ENCODE measurements at places on chromosomes 16 and 17. TPM values are rescaled to one million over a fixed set of nuclear protein-coding genes. Genes with fewer than 3 reads are reported as not detected.

Gene HCRT
- polyA plus RNA-seq: not detected

Gene COIL
- 10.5 TPM for polyA plus RNA-seq

DNA sequence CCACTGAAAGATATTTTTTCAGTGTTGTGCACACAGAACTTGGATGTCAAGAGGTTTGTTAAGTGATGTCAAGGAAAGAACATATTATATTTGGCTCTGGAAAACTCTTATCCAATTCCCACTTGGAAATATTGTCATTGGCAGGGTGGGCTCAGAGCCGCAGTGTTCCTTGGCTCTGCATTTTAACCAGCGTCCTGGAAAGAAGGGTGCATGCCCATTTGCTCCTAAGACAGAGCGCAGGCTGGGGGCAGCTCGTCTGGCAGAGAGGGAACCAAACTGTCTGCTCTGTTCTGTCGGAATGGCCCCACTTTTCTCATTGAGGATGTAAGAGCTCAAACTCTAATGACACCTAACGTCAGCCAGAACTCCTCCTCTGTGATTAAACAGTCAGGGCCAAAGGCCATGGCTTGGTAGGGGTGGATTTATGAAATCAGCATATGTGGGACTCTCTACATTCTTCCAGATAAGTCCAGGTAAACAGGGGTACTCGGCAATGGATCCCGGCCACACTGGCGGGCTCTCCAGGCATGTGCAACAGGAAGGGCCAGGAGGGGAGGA is 18.0 kb downstream of the SLC47A1 start:
- no peaks in the 10 kb centered on the region for H3K4me1 ChIP-seq
- DNase-seq: no peak
- no peak overlapping the region for H3K27ac ChIP-seq
- 0 out of 2 replicates have a peak, but pooled peaks cover 6% of the 10 kb centered on the region for H3K27me3 ChIP-seq

DNA sequence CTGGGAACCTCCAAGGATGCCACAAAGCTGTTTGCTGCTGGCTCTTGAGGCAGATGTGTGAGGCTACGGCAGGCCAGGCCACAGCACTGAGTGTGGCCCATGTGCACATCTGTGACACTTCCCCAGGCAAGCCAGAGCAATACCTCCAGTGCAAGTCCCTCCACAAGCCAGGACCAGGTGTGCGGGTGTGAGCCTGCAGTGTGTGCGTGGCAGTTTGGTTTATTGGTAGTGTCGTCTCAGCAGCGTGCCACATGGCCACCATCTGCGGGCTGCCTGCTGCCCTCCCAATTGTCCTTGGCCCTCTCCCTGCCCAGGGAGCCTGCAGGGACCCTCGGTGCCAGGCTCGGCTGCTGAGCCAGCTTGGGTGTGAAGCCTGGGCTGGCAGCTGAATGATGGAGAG is 9.9 kb upstream of the SREBF1 start:
- H3K4me3 ChIP-seq: no peak overlapping the region
- peaks cover 21% of the 10 kb centered on the region for H3K4me1 ChIP-seq
- no peak for DNase-seq
- H3K27ac ChIP-seq: no peak overlapping the region

- H3K4me3 ChIP-seq: no peak overlapping the region
- no peak for DNase-seq
- no peaks in the 10 kb centered on the region for H3K36me3 ChIP-seq
These were observed 58.8 kb downstream of the CLEC16A start for GRCh38 chr16:11003141-11003540.

Data from GM23248 (cell line).